Left ventricle myocardium inferior (tissue), 1 donor: ENCODE measurements at places on chromosomes 12 and 14. TPM values are rescaled to one million over a fixed set of nuclear protein-coding genes. Genes with fewer than 3 reads are reported as not detected.
A peak's percentile ranks its signal among the peaks of the same experiment; 100 is the strongest.

DNA sequence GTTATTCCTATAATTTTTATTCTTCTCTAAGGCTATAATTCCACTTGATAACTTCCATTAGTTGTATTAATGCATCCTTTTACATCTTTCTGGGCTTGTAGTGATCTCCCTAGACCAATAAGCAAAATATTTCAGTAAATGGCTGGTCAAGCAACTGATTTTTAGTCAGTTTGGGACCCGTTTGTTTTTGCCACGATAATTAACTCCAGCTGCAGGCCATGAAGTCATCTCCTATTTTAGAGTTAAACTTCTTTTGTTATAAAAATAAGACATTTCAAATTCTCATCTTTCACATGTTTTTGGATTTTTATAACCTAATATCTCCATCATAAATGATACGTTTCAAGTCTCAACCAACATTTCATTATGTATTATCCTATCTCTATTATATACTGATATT is 49.4 kb downstream of the MAGOHB start:
- DNase-seq, result no peak

GAPDH gene
- total RNA-seq, result 4,161 TPM

DNA sequence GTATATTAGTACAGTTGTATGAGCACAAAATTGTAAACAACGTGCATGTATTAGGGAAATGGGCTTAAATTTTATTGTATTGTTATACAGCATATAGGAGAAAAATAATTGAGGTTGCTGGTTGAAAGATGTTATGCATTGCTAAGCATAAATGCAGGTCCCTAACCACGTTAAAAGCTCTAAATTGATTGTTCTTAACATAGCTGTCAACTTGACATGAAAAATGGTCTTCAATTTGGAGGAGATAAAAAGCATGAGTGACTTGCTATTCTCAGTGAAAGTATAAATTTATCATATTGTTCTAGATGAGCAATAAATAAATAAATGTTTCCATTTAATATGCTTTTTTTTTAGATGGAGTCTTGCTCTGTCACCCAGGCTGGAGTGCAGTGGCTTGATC is 506.6 kb upstream of the ATXN7L3B start:
- no peak for DNase-seq

CEP128 gene
- total RNA-seq, result 2.3 TPM

DNA sequence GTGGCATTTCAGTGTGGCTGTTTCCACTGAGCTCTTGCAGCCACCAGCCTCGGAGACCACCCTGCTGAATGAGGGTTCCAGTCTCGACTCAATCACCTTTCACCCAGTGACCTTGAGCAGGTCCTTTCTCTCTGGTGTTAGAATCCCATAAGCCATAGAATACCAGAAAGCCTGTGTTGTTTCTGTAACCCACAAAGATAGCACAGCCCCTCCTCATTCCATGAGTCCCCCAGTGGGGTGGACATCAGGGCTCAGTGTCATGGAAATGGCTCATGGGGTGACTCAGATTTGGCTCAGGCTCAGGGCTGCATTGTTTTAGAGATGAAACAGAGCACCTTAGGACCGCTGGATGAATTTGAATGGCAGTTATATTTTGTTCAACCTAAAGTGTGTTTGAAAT is 171.5 kb downstream of the PTPN11 start:
- DNase-seq, result no peak

DNA sequence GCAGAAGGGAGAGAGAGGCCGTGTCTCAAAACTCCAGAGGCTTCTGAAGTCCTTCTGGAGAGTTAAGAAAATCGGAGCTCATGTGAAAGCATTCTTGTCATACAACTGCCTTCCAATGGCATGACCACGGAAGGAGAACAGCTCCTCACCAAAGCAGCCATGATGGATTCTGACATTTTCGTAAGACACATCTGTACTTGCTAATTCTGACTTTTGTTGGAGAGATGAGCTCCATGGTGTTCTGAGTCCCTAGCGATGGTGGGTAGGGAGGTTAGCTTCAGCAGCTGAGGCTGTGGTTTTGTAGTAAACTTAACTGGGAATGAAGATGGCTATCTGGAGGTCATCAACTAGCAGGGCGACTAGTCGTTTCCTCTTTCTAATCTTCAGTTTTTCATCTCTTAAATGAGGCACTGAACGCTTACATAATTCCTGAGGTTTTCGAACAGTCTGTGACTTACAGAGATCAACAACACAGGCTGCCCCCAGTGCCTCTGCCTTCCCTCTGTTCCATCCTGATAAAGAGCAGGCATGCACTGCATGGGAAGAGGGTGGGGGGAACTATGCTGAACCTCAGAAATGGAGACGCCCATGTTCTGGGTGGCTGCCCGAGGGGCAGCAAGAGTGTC is 28.6 kb upstream of the DICER1 start:
- no peak for DNase-seq

C1S gene
- total RNA-seq, result 108 TPM

GRCh38 chr12:122753319-122753650 is 661 bp downstream of the DENR start:
- DNase-seq, result no peak

DBX2 gene
- total RNA-seq, result 0.14 TPM

DNA sequence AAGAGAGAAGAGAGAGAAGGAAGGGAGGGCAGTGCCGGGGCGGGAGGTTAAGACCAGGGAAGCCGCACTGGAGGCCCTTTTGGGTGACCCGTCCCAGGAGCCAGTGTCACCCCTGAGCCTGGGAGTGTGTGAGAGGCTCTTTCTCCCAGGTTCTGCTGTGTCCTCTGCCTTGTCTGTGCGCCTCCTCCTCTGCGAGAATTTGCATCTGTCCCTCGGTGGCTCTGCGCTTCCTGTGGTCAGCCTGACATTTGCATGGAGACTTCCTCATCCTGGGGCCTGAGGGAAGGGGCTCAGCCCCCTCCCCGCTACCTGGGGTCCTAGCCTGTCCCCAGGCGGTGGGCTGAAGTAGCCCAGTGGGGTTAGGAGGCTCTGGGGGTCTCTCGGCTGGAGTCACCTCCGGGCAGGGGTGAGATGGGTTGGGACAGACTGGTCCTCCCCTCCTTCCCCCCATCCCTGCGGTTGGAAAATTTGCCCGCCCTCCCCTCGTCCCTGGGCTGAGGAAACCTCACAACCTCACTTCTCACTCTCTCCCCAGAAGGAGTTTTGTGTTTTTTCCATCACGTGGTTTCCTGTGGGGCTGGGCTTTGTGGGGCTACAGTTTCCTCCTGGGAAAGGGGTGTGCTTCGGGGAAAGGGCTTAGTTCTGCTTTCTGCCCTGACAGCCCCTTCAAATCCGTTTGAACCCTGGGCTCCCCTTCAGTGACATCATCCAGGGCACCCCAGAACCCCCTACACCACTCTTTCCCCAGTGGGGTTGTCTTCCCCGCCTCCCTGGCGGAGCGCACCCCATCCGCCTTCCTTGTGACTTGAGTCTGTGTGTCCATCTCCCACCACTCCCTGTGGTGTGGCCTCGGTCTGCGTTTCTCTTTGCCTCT is 2.5 kb downstream of the PTPN6 start:
- peak; percentile 47 for DNase-seq

DNA sequence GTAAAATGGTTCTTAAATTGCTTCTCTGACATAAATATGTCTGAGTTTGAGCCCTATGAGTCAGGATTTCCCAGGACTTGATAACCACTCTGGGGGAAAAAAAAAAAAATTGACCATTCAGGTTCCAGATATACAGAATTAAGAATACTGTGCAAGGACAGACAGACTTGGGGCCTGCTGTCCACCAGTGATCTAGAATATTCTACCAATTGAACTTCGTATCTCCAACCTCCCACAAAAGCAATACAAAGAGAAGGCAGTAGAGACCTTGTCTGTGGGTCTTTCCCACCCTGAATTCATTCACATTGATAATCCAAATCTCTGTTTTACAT is 4.1 kb downstream of the SINHCAF start:
- DNase-seq, result no peak

DNA sequence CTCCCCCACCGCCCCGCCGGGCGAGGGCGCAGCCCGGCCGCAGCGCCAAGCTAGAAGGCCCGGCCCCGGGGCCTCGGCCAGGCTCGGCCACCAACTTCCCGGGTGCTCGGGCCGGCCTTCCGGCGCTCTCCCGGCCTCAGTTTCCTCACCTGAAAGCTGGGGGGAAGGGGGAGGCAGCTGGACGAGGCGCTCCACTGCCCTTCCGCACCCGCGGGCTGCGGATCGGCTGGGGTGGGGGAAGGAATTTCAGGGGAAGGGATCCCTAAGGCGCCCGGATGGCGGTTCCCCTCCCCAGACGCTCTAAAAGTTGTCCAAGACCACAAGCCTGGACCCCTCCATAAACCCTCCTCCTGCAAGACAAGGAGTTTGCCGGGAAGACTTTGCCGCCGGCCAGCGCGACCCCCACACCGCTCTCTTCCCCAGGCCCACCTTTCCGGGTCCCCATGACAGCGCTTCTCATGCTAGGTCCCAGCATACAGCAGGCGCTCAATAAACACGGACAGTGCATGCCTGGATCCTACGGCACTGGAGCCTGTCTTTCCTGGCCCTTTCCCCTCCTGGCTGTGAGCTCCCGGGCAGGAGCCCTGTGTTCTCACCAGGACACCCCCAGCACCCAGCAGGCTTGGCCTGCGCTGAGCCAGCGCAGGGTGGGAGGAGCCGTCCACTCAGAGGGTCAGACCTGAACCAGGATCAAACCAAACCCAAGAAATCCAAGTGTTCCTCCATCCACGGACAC is 18.1 kb downstream of the BEGAIN start:
- DNase-seq, result no peak

DNA sequence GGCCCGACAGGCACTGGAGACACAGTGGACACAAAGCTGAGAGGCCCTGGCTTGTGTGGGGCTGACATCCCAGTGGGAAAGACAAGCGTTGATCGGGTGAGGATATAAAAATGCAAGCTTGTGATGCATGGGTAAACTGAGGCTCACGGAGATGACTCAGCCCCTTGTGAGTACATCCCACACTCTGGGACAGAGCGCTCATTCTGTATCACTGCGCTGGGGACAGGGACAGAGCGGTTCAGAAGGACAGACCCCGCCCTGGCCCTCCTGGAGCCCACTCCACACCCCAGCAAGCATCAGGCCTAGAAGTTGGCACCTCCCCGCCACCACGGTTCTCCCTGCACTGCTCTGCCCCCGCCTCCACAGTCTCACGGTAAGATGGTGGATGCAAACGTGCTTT is 156.3 kb downstream of the PIWIL1 start:
- DNase-seq, result no peak

DNA sequence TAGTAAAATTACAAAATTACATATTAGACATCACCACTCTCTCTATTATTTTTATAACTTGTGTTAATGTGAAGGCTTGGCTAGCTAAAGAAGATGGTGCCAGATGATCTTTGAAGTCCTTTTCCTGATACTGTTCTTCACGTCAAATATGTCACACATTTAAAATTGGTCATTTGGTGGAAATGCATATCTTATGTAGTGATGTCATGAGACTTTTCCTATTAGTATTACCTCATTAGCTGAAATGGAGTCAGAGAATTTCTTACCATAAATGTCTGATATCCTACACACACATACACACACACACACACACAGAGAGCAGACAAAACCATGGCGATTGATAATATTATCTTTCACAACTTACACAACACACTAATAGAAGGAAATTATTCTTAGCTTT is 124.8 kb upstream of the PTPRB start:
- DNase-seq, result no peak

- no peak for DNase-seq
Observed at GRCh38 chr14:90677484-90678050, 138.7 kb downstream of the TTC7B start.

- DNase-seq, result no peak
Observed at GRCh38 chr12:13980538-13981295, 685 bp downstream of the GRIN2B start.

GRCh38 chr14:91281346-91281745 is 36.8 kb upstream of the GPR68 start:
- DNase-seq, result no peak

GPR65 gene
- 0.25 TPM for total RNA-seq

DNA sequence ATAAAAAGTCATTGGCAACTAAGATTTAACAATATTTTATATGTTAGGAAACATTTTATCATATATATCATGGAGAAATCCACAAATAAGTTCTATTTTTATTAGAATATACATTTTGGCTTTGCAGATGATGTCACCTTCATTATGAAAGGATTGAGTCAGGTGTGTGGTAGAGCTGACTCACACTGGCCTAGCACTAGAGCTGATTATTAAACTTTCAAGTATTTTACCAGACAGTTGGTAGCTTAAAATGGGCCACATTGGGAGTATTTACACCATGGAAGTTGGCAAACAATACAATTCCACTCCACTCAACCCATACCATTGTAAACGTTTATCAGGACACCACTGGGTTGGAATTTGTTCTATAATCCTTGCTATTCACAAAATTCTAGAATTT is 1036.6 kb downstream of the TRHDE start:
- no peak for DNase-seq

- DNase-seq, result no peak
Observed at GRCh38 chr12:92871116-92871515, 58.0 kb downstream of the EEA1 start.

NKX2-1 gene
- not detected for total RNA-seq

- DNase-seq, result no peak
Observed at GRCh38 chr14:96130391-96130790, 74.2 kb upstream of the BDKRB2 start.

GRCh38 chr12:119668324-119668841 is 450 bp downstream of the PRKAB1 start:
- no peak for DNase-seq

SYT1 gene
- 0.30 TPM for total RNA-seq

GRCh38 chr12:97424911-97425310 is 37.7 kb upstream of the RMST start:
- no peak for DNase-seq

ANGEL1 gene
- 9.3 TPM for total RNA-seq

GRCh38 chr12:8127138-8127537 is 3.7 kb downstream of the CLEC4A start:
- no peak for DNase-seq

DNA sequence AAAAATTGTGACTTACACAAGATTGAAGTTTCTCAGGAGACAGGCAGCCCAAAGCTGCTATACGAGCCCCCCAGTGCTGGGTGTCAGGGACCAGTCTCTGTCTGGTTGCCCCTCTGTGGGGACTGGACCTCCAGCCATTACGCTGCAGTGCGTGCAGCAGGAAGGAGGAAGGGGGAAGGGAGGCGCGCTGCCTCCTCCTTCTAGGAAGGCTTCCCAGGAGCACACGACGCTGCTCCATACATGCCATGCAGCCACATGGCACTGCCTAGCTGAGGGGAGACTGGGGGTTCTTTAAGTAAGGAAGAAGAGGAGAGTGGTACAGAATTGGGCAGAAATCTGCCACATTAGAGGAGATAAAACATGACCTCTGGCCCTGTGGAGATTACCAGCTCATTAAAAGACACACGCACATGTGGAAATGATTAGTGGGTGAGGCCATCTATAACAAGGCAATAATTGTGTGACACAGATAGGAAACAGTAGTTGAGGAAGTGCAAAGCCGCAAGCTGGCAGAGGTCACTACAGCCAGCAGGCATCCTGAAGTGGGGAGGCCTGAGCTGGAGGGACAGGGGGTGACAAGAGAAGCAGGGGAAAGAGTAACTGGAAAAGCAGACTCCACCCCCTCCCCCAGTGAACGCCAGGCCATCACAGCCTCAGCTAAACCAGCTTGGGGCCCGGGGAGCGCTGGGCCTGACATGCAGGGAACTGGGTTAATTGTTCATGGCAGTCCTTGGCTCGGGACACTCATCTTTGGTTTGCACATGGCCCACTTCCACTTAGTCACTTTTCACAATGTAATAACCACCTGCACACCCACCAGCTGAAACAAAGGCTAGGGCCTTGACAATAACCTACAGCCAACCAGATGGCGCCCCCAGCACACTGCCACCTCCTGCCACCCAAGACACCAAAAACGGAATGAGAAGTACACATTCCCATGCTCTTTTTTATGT is 39.6 kb downstream of the CCDC88C start:
- DNase-seq, result no peak
